Kidney tubule cell (primary cell): ENCODE measurements at places on chromosomes 16 and 17.
A peak's percentile ranks its signal among the peaks of the same experiment; 100 is the strongest.

GRCh38 chr16:14569213-14569612 lies 60.8 kb downstream of the PARN start:
- DNase-seq = no peak

- peak; percentile 73 for DNase-seq
These were observed 117.8 kb upstream of the CDC42EP4 start for GRCh38 chr17:73429440-73430164.

DNA sequence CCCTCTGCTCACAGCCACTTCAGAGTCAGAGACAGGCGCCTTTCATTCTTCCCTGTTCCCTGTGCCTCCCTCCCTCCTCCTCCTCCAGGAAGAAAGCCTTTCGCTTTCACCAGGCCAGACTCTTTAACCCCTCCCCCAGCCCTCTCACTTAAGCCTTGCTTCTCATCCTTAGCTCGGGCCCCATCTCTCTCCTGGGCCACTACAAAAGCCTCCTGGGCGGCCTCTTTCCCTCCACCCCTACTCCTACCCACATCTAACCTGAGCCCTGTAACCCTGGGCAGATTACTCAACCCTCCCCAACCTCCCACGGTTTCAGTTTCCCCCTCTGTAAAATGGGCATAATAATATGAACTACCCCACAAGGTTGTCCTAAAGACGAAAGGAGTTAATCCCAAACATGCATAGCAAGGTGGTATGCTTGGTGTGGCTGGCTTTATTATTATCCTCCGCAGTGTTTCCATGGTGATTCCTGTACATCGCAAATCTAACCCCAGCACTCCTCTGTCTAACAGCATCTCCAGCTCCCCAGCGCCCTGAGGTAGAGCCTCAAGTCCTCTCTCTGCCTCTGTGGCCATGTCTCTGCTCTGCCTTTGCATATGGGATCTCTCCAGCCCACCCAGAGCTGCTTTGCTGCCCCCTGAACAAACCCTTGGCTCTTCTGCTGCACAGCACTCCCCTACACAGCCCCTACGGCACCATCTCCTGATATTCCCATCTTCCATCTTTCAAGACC lies 17.7 kb downstream of the PIMREG start:
- no peak for DNase-seq

DNA sequence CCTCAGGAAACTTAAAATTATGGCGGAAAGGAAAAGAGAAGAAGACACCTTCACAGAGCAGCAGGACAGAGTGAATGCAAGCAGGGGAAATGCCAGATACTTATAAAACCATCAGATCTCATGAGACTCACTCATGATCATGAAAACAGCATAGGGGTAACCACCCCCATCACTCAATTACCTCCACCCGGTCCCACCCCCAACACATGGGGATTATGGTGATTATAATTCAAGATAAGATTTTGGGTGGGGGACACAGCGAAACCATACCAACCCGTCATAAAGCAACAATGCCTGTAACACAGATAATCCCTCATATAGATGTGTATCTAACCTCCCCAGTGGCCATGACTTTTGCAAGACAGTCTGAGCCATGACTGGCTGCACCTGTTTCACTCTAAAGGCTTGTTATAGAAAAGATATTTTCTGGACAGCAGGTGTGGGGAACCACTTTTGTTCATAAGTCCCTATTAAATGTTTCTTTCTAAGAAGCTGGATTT lies 7.0 kb upstream of the GSDMA start:
- DNase-seq = no peak

DNA sequence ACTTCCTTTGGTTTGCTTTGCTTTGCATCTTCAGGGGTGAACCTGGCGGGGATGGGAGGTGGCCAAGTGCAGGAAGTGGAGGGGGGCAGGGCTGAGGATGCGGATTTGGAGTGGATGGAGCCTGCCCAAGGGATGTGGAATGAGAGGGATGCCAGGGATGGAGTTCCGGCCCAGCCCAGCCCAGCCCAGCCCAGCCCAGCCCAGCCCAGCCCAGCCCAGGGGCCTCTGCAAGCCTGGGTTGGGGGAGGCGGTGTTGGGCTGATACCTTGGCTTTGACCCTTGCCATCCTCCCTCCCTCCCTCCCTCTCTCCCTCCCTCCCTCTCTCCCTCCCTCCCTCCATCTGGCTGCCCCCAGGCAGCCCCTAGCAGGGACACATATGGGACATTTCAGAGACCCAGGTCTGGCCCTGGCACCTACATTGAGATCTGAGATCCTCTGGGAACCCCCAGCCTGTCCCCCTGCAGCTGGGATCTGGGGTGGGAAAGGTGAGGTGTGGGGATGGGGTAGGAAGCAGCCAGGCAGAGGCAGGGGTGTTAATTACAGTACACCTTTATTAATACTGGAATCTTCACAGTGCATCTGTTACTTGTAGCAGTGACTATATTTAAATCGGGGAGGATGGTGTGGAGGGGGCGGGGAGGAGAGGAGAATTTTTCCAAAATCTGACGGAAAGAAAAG lies 14.5 kb downstream of the IL34 start:
- DNase-seq = no peak
